Adrenal gland (tissue), 19 donors: ENCODE measurements at places on chromosomes 11 and 22. TPM values are rescaled to one million over a fixed set of nuclear protein-coding genes. Genes with fewer than 3 reads are reported as not detected.
A peak's percentile ranks its signal among the peaks of the same experiment; 100 is the strongest.

DNA sequence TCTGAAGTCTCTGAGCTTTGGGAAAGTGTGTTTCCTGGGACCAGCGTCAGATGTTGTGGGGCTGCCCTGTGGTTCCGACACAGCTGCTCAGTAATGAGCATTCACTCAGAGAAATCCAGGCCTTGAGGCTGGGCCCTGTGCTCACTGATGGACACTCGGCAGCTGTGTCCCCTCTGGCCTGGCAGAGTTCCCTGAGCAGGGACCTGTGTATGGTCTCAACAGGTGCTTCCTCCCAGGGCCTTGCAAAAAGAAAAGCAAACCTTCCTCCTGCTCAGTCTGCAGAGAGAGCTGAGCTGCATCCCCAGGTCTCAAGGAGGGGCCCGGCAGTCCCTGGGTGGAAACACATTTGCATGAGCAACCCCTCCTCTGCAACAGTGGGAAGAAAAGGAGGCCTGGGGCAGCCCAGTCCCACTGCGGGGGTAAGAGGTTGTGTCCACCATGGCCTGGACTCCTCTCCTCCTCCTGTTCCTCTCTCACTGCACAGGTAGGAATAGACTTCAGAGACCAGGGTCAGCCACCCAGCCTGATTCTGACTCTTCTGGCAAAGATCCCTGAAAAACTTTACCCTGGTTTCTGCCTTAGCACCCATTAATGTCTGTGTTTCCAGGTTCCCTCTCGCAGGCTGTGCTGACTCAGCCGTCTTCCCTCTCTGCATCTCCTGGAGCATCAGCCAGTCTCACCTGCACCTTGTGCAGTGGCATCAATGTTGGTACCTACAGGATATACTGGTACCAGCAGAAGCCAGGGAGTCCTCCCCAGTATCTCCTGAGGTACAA lies 131.2 kb downstream of the VPREB1 start:
- H3K4me1 ChIP-seq, result peaks cover 7% of the 10 kb centered on the region
- no peaks in the 10 kb centered on the region for H3K36me3 ChIP-seq
- no peak for DNase-seq
- H3K4me3 ChIP-seq, result no peak overlapping the region
- no peak overlapping the region for H3K27ac ChIP-seq
- no peaks in the 10 kb centered on the region for H3K27me3 ChIP-seq

GRCh38 chr11:84829162-84829561 lies 798.0 kb downstream of the DLG2 start:
- H3K27ac ChIP-seq, result no peak overlapping the region
- no peaks in the 10 kb centered on the region for H3K27me3 ChIP-seq
- no peak for DNase-seq
- no peaks in the 10 kb centered on the region for H3K4me1 ChIP-seq
- no peak overlapping the region for H3K4me3 ChIP-seq

GRCh38 chr22:20247010-20247505 lies 21.1 kb downstream of the RTN4R start:
- no peak for DNase-seq
- no peak overlapping the region for H3K4me3 ChIP-seq
- no peaks in the 10 kb centered on the region for H3K27me3 ChIP-seq
- H3K4me1 ChIP-seq, result peaks cover 16% of the 10 kb centered on the region
- no peaks in the 10 kb centered on the region for H3K36me3 ChIP-seq

- H3K4me1 ChIP-seq, result peaks cover 6% of the 10 kb centered on the region
- no peaks in the 10 kb centered on the region for H3K36me3 ChIP-seq
- no peak overlapping the region for H3K27ac ChIP-seq
- DNase-seq, result no peak
These were observed 102.1 kb downstream of the NECTIN1 start for GRCh38 chr11:119626871-119627270.

FAT3 gene
- total RNA-seq, result 0.07 TPM

SAA2 gene
- total RNA-seq, result 5.1 TPM

DNA sequence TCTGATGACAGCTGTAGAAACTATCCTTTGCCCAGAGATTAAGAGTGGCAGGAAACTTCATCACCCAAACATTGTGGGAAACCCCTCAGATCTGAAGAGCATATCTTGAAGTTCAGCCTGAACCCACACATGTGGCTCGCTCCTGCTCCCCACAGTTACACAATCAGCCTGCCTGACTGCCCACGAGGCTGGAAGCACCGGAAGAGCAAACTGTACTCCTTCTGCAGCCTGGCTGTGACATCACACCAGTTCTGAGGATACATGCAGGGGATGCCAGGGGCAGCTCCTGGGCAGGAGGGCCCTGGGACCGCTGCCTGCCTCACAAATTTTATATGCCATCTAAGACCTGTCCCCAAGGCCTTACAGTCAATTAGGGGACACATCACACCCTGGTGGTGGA lies 444.4 kb downstream of the BUD13 start:
- no peak for DNase-seq
- no peak overlapping the region for H3K4me3 ChIP-seq

- no peak overlapping the region for H3K4me3 ChIP-seq
- no peak for DNase-seq
- H3K27ac ChIP-seq, result no peak overlapping the region
These were observed 634.9 kb downstream of the METTL15 start for GRCh38 chr11:28743061-28743550.

DNA sequence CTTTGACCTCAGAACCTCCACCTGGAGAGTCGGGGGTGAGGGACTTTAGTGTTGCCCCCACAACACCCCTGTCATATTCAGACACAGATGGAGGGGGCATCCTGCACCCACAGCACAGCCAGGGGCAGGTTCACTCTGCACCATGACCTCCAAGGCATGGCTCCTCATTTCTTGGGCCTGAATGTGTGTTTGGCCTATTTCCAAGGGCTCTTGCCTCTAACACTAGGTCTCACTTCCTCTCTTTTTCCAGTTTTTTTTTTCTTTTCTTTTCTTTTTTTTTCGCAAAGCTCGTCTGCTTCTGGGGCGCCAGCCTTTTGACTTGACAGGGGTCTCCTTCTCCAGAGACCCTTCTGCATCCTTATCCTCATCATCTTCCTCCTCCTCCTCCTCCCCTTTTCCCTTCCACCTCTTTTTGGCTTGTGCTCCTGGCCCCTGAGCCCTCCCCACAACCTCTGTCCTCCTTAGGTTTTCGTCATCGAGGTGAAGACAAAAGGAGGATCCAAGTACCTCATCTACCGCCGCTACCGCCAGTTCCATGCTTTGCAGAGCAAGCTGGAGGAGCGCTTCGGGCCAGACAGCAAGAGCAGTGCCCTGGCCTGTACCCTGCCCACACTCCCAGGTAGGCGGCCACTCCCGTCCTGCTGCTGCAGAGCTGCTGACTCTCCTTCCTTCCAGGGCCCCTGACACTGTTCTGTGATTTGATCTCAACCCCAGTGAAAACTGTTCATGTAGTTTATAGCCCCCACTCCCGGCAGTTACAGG lies 3.8 kb downstream of the NCF4 start:
- no peak overlapping the region for H3K27ac ChIP-seq
- DNase-seq, result no peak
- no peaks in the 10 kb centered on the region for H3K36me3 ChIP-seq
- no peaks in the 10 kb centered on the region for H3K4me1 ChIP-seq
- no peaks in the 10 kb centered on the region for H3K27me3 ChIP-seq

DNA sequence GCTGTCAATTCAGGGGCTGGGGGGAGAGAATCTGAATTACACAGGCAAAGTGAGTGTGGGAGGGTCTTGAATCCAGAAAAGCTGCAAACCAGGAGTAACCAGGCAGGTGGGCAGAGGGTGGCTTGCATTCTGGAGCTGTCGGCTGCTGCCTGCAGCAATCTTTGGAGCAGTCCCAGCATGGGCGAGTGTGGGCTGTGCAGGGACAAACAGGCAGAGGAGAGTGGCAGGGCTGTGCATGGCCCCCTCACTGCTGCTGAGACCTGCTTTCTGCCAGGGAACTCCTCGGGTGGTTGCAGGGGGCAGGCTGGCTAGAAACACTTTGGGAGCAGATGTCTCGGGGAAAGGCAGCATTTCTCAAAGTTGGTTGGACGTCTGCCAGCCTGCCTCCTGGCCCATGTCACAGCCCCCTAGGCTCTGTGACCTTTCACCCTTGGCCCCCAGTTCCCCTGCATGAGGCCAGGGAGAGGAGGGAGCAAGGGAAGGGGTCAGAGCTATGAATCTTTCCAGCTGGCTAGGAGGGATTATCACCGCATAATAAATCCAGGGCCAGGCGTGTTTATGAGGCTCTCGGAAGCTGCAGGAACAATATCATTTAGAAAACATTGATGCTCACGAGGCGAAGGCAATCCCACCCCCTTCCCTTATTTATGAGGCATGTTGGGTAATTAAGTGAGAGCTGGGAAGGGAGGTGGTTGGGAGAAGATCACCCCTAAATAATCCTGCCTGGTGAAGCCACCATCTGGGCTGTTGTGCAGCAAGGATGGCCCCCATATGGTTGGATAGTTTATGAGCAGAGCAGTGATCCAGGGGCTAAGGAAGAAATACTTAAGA lies 212.3 kb upstream of the NCAM1 start:
- no peaks in the 10 kb centered on the region for H3K27me3 ChIP-seq
- no peaks in the 10 kb centered on the region for H3K4me1 ChIP-seq
- no peak overlapping the region for H3K4me3 ChIP-seq
- no peak for DNase-seq
- H3K36me3 ChIP-seq, result no peaks in the 10 kb centered on the region
- H3K27ac ChIP-seq, result no peak overlapping the region

GRCh38 chr22:48890693-48891554 lies 936.7 kb downstream of the BRD1 start:
- no peaks in the 10 kb centered on the region for H3K36me3 ChIP-seq
- no peaks in the 10 kb centered on the region for H3K4me1 ChIP-seq
- no peak overlapping the region for H3K4me3 ChIP-seq
- DNase-seq, result peak; percentile 14
- no peak overlapping the region for H3K27ac ChIP-seq

DNA sequence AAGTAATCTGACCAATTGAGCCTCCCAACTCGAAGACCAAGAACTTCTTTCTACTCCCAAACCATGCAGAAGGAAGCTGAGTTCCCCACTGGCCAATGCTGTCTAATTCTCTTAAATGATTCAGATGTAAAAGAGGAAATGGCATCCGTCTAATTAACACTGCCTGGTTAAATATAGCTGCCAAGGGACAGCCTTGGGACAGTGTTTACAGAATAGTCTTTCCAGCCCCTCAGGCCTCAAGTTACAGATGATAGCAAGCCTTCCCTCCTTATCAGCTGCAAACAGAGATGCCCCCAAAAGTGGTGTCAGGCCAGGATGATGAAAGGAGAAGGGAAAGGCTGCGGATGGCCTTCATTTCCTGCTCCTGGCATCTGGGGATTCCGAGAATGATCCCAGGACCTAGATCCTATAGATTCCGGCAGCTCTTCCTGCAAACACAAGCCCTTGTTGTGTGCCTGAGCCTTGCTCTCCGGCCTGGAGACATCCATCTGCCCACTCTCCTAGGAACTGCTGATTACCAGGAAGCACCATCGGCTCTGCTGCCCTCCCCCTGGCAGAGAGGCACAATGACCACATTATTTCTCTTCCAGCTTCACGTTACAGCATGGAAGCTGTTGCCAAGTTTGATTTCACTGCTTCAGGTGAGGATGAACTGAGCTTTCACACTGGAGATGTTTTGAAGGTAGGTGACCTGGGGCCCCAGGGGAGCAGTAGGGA lies 13.5 kb upstream of the TMA7B start:
- DNase-seq, result no peak
- H3K4me1 ChIP-seq, result no peaks in the 10 kb centered on the region

HEPHL1 gene
- total RNA-seq, result not detected

C11orf97 gene
- total RNA-seq, result not detected

- no peak for DNase-seq
- peaks cover 10% of the 10 kb centered on the region for H3K4me1 ChIP-seq
- peak within 1 kb of the TSS; percentile 78 for H3K4me3 ChIP-seq
- H3K27ac ChIP-seq, result peak within 1 kb of the TSS; percentile 99
These were observed at the start of gene GAB2 for GRCh38 chr11:78417175-78417887. TSS of gene GAB2 (minus strand) at chr11:78417820. CDS start at chr11:78417720, 100 bp downstream.

GRCh38 chr11:22690871-22691270 lies 24.5 kb downstream of the GAS2 start:
- DNase-seq, result no peak
- H3K27ac ChIP-seq, result no peak overlapping the region
- H3K4me3 ChIP-seq, result no peak overlapping the region
- no peaks in the 10 kb centered on the region for H3K27me3 ChIP-seq
- H3K36me3 ChIP-seq, result no peaks in the 10 kb centered on the region

DNA sequence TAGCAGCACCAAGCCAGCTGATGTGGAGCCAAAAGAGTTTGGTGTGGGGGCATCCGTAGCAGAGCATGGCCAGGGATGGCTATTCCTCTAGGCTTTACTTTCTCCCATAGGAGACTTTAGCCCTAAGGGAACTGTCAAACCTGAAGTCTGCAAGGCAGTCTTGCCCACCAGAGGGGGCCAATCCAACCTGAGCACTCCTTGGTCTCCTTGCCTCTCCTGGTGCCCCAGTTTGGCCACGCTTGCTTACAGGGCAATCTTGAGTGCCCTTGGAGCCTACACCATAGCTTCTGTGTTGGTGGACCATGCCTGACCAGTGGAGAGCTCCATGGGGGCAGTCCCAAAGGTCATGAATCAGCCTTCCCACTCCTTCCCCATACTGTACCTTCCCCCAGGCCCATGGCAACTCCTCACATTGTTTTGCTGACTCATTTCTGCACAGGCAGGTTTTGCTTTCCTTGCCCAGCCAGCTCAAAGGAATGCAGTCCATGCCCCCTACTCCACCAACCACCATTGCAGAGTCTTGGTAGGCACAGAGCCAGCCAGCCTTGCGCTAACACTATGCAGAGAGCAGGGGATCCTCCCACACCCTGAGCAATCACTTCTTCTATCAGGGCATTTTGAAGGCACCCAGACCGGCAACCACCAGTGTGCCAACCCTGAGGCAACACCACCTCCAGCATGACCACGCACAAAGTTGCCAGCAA lies 1421.2 kb upstream of the RAG2 start:
- H3K27ac ChIP-seq, result no peak overlapping the region
- H3K36me3 ChIP-seq, result no peaks in the 10 kb centered on the region
- H3K4me3 ChIP-seq, result no peak overlapping the region
- DNase-seq, result no peak

DNA sequence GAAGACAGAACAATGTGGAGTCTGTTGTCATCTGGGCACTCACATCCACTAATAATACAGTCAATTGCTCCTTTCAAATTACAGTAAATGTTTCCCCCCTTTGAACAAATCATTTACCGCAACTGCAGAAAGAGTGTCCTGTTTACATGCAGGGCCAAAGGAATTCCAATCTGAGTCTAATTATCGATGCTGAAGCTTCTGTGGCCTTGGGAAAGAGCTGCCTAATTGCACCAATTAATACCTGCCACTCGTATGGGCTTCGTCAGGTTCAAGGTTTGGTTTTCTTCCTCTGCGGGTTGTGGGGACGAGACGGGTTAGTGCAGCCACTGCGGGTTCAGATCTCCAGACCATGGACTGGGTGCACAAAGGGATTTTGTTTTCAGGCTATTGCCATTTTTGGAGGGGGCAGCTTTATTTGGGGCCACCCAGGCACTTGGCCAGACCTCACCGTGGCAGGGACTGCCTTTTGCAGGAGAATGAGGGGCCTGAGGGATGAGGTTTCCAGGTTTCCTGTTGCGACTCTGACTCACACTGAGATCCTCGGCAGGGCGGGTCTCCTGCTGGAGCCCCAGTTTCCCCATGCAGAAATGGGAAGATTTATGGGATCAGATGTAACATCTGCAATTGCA lies 147.6 kb downstream of the MIAT start:
- no peak overlapping the region for H3K27ac ChIP-seq
- H3K4me1 ChIP-seq, result peaks cover 19% of the 10 kb centered on the region
- H3K27me3 ChIP-seq, result no peaks in the 10 kb centered on the region
- no peak for DNase-seq
- no peaks in the 10 kb centered on the region for H3K36me3 ChIP-seq
